ENCODE measurements at places on chromosomes 13 and 19. TPM values are rescaled to one million over a fixed set of nuclear protein-coding genes. Genes with fewer than 3 reads are reported as not detected.

GRCh38 chr19:33558856-33559255 is 37.3 kb upstream of the PEPD start:
- DNase-seq, result no peak

- no peak for DNase-seq
Observed at GRCh38 chr19:49953416-49953815, 7.6 kb downstream of the SIGLEC11 start.

Gene NAPSA
- 36.0 TPM for polyA plus RNA-seq

Gene LPAR2
- 36.2 TPM for polyA plus RNA-seq

Gene AMER2
- polyA plus RNA-seq, result 0.03 TPM
